ENCODE measurements at places on chromosomes 3 and 15. TPM values are rescaled to one million over a fixed set of nuclear protein-coding genes. Genes with fewer than 3 reads are reported as not detected.

ISL2 gene
- total RNA-seq = 0.56 TPM

GOLGA6L10 gene
- 0.19 TPM for total RNA-seq

KCNMB3 gene
- 0.85 TPM for total RNA-seq

ZBTB47 gene
- total RNA-seq = 28.6 TPM

AZI2 gene
- total RNA-seq = 61.2 TPM

PATL2 gene
- 0.56 TPM for total RNA-seq

LRTM1 gene
- total RNA-seq = not detected

CCDC39 gene
- not detected for total RNA-seq

DISP2 gene
- total RNA-seq = under 0.01 TPM

CCDC14 gene
- 28.5 TPM for total RNA-seq

LRRC31 gene
- total RNA-seq = not detected

NUP210 gene
- total RNA-seq = 0.38 TPM

TFG gene
- 98.1 TPM for total RNA-seq

BTLA gene
- not detected for total RNA-seq

CPN2 gene
- not detected for total RNA-seq

CHL1 gene
- total RNA-seq = not detected

NSUN3 gene
- total RNA-seq = 11.3 TPM

ARL14 gene
- not detected for total RNA-seq

SAMMSON gene
- 0.28 TPM for total RNA-seq

ZNF654 gene
- 20.9 TPM for total RNA-seq

TIGIT gene
- total RNA-seq = under 0.01 TPM

KPNA1 gene
- 33.4 TPM for total RNA-seq

MUC20 gene
- total RNA-seq = 0.38 TPM

WWTR1 gene
- 24.0 TPM for total RNA-seq

CMTM8 gene
- 0.38 TPM for total RNA-seq

TLE3 gene
- total RNA-seq = 30.9 TPM

IP6K1 gene
- 27.6 TPM for total RNA-seq

CNTN3 gene
- total RNA-seq = 0.96 TPM

ITIH1 gene
- total RNA-seq = 0.56 TPM

GNAT1 gene
- not detected for total RNA-seq

CHCHD6 gene
- 6.5 TPM for total RNA-seq

SENP7 gene
- 8.1 TPM for total RNA-seq

SOX2 gene
- not detected for total RNA-seq

CCDC13 gene
- total RNA-seq = 0.19 TPM

THRB gene
- 1.4 TPM for total RNA-seq
